ENCODE measurements at places on chromosomes 16 and 17.

DNA sequence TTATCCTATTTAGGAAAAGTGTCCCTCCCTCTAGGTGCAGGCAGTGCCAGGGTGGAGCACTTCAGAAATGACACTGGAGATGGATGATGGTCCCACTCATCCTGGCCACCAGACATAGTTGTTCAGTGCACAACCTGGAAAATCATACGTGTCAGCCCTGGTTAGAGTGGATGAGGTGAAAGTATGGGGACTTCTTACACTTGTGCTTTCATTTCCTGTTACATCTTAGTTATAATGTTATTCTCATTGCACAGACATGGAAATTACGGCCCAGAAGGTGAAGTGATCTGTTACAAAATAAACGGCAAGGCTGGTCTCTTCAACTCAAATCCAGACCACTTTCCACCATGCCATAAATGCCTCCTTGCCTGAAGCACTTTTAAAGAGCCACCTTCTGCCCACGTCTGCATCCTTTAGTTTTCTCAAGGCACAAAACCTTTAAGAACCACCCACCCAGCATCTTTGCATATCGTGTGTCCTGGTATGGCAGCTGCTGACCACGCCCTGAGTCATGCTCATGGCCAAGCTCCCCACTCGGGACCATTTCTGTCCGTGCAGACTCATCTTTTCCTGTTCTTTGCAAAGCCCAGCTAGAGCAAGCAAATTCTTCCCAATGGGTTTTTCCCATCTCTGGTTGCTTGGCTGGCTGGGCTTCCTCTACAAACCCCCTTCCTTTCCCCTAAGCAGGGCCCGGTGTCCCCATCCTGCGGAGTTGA lies 22.4 kb downstream of the TBC1D3B start:
- DNase-seq = no peak

- no peak for DNase-seq
Observed at GRCh38 chr16:67919622-67920221, 11.9 kb downstream of the CTRL start.

GRCh38 chr16:970766-971581 lies at the start of gene LMF1:
LMF1 (minus strand) TSS chr16:970984; CDS start chr16:970980, 4 bp downstream.
- DNase-seq = peak; percentile 45

- no peak for DNase-seq
Observed at GRCh38 chr16:56945847-56946527, 14.0 kb downstream of the HERPUD1 start.

DNA sequence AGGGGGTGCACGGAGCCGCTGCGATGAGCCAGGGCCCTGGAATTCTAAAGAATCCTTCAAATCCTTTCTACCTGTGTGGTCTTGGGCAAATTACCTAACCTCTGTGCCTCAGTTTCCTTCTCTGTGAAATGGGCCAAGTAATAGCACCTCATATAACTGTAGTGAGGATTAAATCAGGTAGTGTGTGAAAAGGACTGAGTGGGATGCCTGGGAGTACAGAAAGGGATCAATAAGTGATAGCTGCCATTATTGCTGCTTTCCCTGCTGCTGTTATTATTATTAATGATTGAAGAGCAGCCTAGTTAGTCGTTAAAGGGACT lies 958 bp downstream of the SCNN1G start:
- DNase-seq = no peak

DNA sequence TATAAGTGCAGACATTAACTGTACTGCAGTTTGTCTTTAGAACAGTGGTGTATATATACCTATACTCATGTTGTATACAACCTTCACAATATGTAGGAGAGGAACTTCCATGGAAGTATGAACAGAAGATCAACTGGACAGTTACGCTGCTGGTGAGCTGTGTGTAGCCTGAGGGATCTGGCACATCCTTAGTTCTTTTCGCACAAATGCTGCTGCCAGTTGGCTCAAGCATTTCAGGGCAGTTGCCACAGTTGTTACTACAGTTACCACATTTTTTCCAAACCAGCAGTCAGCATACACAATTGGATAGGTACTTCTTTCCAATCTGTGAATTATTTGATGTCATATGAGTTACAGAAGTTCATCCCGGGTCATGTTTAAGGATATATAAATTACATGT lies 539.6 kb upstream of the HSBP1 start:
- DNase-seq = no peak

GRCh38 chr17:73278465-73279453 lies 17.1 kb upstream of the CPSF4L start:
- peak; percentile 34 for DNase-seq

DNA sequence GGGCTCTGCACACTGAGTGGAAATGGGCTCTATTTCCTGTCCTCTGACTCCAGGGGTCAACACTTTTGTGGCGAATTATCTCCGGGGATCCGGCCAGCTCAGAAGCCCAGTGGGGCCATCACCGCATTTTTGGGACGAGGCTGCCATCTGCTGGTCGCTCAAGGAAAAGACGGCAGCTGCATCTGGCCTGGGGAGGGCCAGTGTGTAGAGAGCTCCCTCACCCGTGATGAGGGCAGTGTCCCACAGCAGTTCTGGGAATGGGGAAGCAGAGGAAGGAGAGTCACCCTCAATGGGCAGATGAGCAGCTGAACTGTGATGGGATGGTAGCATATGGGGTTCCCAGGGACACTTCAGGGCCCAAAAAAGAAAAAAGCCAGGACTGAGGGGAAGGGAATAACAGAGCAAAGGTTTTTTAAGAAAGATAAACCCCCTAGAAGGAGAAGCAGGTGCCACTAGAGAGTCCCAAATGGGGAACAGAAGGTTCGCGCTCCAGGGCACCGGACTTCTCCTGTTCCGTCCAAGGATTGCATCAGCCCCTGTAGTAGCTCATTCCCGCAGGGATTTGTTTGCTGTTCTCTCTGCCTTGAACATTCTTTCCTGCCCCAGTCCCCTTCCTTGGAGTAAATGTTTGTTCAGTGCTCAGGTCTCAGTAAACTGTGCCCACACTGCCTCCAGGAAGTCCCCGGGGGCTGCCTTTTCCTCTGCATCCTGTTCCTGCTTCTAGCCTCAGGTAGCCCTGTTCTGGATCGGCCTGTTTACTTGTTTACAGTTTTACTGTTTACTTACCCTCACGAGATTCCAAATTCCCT lies 9.3 kb upstream of the ABCC12 start:
- DNase-seq = peak; percentile 57

DNA sequence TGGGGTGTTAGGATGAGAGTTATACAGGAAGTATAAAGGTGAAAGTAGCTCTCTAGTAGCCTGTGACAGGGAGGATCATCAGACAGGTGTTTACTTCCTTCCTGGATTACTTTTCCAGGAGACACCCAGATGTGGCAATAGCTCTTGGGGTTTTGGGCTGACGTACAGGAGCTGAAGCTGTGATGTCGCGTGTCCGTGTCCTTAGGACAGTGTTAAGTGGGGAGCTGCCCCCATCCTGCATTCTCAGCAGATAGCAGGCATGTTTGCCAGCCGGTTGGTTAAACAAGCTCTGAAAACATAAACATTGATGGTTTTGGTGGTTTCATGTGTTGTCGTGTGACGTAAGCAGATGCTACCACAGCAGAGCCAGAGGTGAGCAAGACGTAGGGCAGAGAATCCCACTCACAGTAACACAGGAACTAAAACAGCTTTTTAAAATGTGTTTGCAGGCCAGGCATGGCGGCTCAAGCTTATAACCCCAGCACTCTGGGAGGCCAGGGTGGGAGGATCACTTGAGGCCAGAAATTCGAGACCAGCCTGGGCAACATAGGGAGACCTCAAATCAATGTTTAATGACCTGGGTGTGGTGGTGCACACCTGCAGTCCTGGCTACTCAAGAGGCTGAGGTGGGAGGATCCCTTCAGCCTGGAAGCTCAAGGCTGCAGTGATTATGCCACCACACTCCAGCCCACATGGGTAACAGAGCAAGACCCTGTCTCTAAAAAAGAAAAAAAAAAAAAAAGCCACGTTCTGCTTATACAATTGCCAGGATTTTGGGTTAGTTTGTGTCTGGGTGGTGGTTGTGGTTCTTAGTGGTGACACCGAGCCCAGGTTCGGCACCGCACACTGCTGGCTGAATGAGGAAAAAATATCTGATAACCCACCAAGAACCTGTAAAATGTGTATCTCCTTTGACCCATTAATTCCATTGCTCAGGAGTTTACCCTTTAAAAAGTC lies 18.2 kb upstream of the IL17C start:
- no peak for DNase-seq

GRCh38 chr16:8669481-8669880 lies 4.9 kb upstream of the ABAT start:
- DNase-seq = no peak

DNA sequence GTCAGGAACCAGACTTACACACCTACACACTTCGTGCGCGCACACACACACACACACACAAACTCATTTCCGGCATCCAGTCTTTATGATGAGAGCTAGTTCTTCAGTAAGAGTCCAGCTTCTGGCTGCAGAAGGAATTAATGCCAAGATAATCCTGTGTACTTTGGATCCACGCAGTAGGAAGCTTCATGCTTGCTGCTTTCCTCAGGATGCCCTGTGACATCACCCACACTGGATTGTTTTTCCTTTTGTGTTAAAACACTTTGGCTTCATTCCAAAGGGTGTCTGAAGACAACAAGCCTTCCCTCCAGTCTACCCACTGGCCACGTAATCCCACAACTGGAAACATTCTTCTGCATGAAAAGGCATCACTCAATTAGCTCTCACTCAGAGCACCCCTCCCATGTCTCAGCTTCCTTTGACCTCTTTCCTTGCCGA lies 35.4 kb downstream of the KCNJ16 start:
- peak; percentile 38 for DNase-seq

GRCh38 chr16:66264311-66265047 lies 102.0 kb upstream of the CDH5 start:
- no peak for DNase-seq

- no peak for DNase-seq
Observed at GRCh38 chr17:17343160-17343735, 40.1 kb downstream of the NT5M start.

All from NCI-H2227 treated with DMSO at 0.1 percent for 48 hours (cell line).